ENCODE measurements at places on chromosomes 16 and 17.
A peak's percentile ranks its signal among the peaks of the same experiment; 100 is the strongest.

DNA sequence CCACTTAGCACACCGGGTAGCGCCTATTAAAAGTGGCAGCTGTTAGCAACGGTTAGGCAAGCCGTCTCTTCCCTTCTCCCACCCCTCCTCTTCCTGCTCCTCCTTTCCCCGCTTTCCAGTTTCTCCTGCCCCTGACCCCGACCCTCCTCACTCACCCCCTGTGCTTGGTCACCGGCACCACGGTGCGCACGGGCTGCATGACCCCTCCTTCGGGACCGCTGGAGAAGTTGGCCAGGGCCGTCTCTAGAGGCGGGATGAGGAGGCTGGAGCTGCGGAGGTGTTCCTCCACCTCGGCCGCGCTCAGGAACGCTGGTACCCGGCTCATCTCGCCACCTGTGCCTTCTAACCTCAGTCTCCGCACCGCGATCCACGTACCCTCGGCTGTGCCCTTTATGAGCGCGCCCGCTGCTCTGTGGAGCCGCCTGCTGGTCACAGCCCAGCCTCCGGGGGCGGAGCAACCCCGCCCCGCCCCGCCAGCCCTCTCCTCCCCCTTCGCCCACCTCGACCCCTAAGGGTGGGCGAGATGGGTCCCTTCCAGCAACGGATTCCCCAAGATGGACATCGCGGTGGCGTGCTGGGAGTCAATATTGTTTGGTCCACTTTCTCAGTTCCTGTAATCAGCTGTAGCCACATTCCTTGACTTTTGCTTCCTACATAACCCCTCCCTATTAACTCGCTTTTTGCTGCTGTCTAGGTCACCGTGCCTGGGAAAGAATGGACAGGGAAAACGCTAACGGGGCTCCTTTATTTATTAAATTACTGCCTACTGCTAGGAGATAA is at the start of gene CRYM:
TSS of gene CRYM (minus strand) at position 364 of the 780 bp plus-strand sequence. CDS start at position 325, 39 bp downstream.
- DNase-seq: no peak

- DNase-seq: no peak
These were observed 3.4 kb upstream of the KRT38 start for GRCh38 chr17:41444186-41444585.

DNA sequence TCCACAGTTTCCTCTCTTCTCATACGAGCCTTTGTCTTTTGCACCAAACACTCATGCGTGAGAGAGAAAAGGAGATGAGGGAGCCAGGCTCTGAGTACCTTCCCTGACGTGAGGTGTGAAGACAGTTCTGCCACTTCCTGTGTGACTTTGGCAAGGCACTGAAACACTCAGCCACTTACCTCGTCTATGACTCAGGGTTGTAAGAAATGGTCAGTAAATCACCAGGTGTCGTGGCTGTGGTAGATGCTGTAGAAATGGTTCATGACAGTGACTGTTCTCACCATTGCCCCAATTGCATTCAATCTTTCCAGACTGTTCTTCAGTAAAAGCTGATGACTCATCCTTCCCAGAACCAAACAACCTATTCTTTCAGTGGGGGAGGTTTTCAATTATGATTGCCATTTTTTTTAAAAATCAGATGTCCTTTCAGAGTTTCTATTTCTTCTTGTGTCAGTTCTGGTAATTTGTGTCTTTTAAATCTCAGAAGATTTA is 49.2 kb upstream of the CBFA2T3 start:
- DNase-seq: no peak

DNA sequence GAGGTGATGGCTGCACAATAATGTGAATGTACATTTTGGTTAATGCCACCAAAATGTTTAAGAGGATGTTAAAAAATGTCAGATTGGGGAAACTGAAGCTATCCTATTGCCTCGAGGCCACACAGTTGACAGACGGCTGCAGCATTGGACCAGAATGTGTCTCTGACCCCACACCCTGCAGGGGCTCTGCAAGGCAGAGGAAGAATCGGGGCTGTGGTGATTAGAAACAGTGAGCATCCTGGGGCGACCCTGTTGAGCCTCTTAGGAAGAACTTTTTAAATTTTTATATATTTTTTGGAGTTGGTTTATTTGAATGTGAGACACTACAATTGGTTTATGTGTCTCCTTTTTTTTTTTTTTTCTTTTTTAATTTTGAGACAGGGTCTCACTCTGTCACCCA is 15.0 kb upstream of the ADORA2B start:
- no peak for DNase-seq

GRCh38 chr16:1466054-1466453 is 8.8 kb downstream of the CLCN7 start:
- no peak for DNase-seq

GRCh38 chr17:40960144-40960543 is 6.6 kb downstream of the KRT39 start:
- peak; percentile 15 for DNase-seq

- no peak for DNase-seq
These were observed 29.7 kb downstream of the GSE1 start for GRCh38 chr16:85642762-85643358.

DNA sequence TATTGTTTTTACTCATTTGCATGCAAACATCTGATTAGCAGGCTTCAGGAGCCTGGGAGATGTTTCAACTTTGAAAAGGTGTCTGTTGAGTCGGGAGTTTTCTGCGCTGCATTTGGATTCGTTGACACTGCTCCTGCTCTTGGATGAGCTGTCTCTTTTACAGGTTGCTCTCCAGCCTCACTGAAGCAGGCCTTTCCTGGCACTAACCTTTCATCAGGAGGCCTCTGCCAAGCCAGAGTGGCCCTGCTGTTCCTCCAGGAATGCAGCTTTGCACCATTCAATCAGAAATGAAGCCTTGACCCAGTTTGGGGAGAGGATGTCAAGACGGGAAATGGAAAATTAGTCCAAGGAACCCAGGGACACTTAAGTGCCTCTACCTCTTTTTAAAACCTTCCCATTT is 330 bp upstream of the KRTAP29-1 start:
- no peak for DNase-seq

- DNase-seq: no peak
These were observed 85.5 kb downstream of the SSH2 start for GRCh38 chr17:29844339-29845048.
